ENCODE measurements at places on chromosomes 7 and 10.

DNA sequence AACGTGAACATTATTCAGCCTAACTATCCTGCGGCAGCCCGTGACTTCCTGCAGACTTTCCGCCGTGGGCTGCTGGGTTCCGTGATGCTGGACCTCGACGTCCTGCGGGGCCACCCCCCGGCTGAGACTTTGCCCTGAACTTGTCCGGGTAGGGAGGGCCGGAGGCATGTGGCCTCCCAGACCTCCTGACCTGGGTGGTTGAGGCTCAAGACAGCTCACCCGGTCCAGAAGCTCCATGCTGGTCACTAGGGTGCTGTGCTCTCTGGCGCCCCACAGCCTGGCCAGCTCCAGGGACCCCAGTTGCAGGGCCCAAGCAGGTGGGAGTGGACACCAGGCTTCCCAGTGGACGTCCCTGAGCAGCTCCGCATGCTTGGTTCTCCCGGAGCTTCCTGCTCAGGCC, 4.4 kb downstream of the SPRN start:
- no peak for DNase-seq

GRCh38 chr10:79239275-79239779, 107.9 kb upstream of the PPIF start:
- DNase-seq: no peak

GRCh38 chr7:102140952-102141370, 145.7 kb upstream of the SH2B2 start:
- no peak for DNase-seq

DNA sequence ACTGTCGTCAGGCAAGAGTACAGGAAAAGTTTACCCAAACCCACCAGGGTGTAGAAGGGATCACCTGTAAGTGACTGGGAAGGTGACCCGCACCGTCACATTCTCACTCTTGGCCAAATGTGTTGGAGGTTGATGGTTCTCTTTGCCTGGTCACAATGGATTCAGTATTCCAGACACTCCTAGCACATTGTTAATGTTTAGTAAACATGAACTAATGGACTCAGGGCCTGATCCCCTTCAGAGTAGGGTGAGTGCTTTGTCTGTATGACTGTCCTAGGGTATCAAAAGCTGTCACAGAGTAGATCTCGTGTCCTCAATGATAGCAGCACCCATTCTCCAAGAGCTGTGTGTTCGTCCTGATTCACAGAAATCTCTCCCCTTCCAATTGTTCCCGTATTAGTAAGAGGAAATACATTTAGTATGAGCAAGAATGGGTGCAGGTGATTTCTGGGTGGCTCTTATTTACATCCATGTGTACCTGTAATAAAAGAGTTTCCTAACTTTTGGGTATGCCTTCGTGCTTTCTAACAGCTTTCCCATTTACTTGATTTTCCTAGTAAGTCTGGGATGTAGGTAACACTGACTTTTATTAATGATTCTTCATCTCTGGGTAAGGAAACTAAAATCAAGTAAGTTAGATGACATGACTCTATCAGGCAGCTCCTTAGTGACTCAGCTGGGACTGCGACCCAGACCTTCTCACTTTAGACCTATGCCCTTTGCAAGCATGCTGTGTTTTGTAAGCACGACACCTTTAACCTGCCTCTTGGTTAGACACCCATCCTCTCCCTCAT, 4.7 kb downstream of the EEPD1 start:
- no peak for DNase-seq

DNA sequence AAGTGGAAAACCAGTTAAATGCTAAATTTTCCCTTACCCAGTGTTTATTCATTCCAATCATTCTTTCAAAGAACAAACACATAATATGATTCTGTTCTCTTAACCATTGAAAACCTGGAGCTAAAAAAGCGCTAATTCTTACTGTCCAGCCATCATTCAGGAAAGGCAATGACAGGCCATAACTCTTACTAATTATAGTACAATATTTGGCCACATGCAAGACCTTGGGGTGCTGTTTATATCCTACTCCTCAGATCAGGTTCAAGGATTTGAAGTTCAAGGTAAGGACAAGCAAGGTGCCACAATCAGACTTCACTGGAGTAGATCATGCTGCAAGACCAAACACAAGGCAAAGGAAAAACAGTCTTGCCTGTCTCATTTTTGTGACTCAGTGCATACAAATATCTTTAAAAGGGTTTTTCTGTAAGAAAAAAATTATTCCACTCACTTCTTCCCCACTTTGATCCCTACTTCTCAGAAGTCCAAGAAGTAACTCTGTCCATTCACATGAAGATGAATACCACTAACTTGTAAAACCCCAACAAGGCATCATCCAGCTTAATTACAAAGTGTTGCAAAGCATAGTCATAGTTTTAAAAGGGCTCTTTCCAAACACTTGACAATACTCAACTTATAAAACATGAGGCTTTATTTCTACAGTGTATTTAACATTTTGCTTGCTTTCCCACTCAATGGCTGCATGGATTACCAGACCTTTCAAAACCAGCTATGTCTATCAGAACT, 153.0 kb downstream of the DOCK4 start:
- DNase-seq: no peak

GRCh38 chr7:114791771-114792170, 130.1 kb upstream of the MDFIC start:
- no peak for DNase-seq

GRCh38 chr10:47449979-47450378, 33.9 kb downstream of the ANXA8 start:
- DNase-seq: no peak

GRCh38 chr7:36565792-36566356, 158.4 kb downstream of the AOAH start:
- no peak for DNase-seq

DNA sequence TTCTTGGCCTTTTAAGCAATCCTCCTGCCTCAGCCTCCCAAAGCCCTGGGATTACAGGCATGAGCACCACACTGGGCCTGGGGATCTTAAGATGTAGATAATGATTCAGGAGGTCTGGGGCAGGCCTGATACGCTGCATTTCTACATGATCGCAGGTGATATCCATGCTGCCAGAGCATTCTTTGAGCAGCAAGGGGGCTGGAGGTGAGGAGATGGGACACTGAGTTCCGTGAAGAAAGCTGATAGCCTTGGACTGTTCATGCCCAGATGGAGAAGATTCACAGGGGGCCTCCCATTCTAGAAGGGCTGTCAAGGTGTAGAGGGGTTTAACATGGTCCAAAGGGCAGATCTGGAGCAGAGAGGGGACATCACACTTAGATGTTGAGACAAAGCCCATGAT, 480.3 kb downstream of the RPS24 start:
- no peak for DNase-seq

DNA sequence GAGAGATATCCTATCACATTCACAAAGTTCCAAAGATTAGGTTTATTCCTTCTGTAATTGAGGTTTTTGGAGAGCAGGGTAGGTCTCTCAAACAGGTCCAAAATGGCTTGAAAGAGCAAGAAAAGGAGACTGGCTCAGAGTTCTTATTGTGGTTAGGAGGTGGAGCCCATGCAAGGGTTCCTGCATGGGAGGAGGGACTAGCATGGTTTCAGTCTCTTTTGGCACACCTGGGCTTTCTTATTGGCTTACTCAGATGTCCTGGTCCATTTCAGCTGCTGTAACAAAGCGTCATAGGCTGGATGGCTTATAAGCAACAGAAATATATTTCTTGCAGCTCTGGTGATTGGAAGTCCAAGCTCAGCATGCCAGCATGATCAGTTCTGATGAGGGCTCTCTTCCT, 493.1 kb downstream of the REEP3 start:
- DNase-seq: no peak

DNA sequence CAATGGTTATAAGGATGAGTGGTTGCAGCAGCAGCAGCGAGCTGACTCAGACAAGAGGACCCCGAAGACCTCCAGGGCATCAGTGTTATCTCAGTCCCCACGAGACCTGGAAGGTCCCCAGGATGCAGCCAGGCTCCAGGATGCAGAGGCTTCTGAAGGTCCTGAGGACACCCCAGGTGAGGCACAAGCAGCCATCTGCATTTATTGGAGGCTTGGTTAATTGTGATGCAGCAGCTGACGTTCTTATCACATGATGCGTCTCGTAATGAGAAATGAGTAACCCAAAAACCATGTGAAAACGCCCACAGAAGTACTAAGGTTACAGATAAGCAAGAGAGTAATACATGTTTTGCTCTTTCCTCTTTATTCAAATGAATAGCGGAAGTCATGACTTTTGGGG, 17.4 kb downstream of the C7orf57 start:
- no peak for DNase-seq

DNA sequence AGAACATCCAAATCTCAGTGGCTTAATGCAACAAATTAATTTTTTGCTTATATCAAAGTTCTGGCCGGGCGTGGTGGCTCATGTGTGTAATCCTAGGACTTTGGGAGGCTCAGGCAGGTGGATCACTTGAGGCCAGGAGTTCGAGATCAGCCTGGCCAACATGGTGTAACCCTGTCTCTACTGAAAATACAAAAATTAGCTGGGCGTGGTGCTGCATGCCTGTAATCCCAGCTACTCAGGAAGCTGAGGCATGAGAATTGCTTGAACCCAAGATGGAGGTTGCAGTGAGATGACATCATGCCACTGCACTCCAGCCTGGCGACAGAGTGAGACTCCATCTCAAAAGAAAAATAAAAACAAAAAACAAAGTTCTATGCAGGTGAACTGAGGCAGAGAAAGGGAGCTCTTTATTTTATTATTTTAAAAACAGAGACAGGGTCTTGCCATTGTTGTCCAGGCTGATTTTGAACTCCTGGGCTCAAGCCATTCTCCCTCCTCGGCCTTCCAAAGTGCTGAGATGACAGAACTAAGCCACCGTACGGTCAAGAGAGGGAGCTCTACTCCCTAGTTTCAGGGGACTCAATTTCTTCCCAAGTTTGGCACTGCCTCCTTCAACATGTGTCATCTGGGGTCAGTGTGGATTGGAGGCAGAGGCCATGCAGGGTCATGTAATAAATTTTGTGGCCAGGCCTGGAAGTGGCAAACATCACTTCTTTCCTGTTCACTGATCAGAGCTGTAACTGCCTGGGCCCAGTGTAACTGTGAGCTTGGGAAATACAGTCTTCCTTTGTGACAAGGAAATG, 2.4 kb downstream of the ADCK2 start:
- DNase-seq: no peak

- no peak for DNase-seq
Measured at GRCh38 chr7:2932402-2933251, 88.5 kb upstream of the GNA12 start.

DNA sequence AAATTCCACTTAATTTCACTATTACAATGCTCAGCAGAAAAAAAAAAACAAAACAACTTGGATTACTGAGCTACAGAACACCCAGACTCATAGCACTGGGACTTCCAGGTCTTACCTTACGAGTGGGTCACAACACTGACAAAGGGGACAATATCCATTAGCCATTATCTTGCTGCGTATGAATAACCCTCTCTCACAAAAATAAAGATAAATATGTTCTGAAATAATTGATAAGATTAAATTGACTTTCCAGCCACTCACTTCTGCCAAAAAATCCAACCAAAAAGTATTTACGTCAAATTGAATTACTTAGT, 128.7 kb downstream of the PKD1L1 start:
- no peak for DNase-seq

GRCh38 chr7:32070406-32071360, at the start of gene PDE1C:
Gene PDE1C (minus strand): TSS chr7:32070407.
- no peak for DNase-seq

- DNase-seq: no peak
Measured at GRCh38 chr7:125119559-125120115, 190.0 kb upstream of the POT1 start.

Data from naive thymus-derived CD8-positive, alpha-beta T cell (primary cell).